Adipocyte (in vitro differentiated cells): ENCODE measurements at places on chromosomes 5 and 9.

DNA sequence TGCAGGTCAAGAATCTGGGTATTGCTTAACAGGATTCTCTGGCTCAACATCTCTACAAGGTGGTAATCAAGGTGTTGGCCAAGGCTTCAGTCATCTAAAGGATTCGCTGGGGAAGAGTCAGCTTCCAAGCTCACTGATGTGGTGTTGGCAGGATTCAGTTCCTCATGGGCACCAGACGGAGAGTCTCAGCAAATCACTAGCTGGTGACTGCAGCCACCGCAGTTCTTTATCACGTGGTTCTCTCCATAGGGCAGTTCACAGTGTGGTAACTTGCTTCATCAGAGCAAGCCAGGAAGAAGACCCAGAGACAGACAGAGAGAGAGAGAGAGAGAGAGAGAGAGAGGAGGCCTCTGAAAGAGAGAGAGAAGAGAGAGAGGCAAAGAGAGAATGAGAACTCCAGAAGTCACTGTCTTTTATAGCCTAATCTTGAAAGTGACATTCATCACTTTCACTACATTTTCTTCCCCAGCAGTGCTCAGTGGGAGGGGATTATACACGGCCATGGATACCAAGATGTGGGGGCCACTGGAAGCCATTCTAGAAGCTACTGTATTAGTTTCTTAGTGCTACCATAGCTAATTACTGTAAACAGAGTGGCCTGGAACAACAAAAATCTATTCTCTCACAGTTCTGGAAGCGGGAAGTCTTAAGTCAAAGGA is 109.2 kb upstream of the SMIM23 start:
- DNase-seq = no peak

GRCh38 chr9:17556255-17556654 is 22.6 kb upstream of the SH3GL2 start:
- no peak for DNase-seq

- no peak for DNase-seq
Observed at GRCh38 chr5:56648460-56649034, 166.8 kb upstream of the MAP3K1 start.

DNA sequence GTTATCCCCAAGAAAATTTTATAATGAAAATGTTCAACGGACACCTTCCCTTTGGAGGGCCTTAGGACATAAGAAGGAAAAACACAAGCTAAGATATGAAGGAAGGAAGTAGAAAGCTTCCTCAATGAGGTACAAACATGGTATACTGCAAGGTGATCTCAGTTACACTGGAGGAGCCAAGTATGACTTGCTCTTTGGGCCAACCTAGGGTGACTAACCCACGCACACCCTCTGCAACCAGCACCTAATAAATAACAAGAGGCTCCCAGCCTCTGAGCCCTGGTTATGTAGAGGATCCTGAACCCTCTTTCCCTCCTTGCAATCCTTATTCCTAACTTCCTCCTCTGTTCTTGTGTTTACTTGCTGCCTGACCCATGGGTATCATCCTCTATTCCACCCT is 38.3 kb upstream of the KCNV2 start:
- no peak for DNase-seq

DNA sequence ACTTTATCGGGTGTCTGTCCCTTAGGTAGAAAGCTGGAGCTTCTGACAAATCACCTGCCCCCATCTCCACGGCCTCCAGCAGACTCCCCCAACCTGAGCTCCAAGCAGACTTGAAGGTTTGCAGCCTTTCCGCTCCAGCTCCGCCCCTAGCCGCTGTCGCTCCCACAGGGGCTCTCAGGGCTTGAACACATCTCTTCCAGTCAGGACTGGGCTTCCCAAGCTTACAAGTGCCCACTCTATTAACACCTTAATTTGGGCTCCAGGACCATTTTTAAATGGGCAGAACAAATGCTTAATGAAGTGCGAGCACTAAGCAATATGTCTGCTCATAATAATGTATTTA is 17.2 kb upstream of the SLC25A51 start:
- DNase-seq = no peak

DNA sequence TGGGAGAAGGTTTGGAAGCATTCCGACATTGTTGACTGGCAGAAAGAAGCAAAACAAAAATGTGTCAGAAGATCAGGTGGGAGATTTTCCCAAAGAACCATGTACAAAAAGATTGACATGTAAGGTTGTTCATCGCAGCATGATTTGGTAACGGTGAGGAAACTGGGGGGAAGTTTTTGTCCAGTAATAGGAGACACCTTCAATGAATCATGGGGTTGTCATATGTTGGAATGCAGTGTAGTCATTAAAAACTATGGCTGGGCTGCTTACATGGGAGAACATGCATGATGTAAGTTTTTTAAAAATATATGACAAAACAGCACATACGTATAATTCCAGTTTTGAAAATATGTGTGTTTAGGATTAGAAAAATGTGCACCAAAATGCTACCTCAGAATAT is 50.5 kb downstream of the HSD17B3 start:
- DNase-seq = no peak

GRCh38 chr5:30104872-30105596 is 1088.5 kb upstream of the CDH6 start:
- no peak for DNase-seq

- peak; percentile 78 for DNase-seq
Observed at GRCh38 chr5:74673011-74673790, 11.8 kb upstream of the HEXB start.

DNA sequence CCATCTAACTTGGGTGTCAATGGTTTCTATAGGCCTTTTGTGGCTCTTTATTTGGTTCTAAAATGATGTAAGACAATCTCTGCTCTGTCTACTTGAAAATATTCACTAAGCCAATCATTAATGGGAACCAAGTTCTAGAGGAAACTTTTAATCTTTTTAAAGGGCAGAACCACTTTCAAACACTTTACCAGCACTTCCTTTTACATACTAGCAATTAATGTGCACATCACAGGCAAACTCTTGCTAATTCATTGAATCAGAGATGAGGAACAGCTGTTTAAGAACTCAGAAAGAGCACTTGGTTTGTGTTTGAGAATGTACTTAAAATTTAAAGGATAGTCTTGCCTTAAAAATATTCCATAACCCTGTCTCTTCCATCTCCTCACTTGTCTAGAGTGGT is 83.4 kb downstream of the PAPPA start:
- no peak for DNase-seq

DNA sequence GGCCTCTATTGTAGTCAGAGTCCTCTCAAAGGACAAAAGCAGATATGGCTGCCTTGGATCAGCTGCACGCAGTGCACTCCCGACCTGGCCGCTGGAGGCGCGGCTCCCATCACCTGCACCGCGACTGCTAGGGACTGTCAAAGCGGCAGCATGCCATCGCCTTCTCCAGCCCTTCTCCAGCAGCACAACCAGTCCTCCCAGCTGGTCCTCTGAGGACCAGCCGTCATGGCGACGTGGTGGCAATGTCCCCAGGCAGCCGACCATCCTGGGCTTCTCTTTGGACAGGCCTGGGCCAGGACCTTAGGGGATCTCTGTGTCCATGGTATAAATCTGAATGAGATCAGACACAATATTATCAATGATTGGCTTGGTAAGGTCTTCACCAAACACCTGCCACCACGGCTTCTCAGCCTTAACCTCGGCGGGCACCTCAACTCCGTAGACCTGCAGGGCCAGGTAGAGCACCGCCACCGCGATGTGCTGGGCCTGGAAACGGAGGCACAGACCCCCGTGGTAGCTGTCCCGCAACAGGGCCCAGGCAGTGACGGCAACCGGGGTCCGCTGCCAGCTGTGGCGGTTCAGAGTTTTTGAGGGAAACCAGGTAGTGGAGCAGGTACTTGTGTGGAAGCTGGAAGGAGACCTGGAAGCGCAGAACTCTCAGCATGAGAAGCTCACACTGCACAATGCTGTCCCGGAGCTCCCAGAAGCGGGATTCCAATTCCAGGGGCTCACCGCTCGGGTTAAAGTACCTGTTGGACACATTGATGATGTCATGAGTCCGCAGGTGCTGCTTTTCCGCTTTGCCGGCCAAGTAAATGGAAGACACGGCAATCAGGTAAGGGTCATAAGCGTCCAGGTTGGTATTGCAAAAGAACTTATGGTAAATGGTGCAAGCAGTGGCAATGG is 8.5 kb downstream of the DUSP1 start:
- no peak for DNase-seq

GRCh38 chr5:96755851-96756250 is 51.9 kb downstream of the ERAP1 start:
- no peak for DNase-seq

GRCh38 chr5:39302472-39302871 is 61.8 kb downstream of the C9 start:
- no peak for DNase-seq

DNA sequence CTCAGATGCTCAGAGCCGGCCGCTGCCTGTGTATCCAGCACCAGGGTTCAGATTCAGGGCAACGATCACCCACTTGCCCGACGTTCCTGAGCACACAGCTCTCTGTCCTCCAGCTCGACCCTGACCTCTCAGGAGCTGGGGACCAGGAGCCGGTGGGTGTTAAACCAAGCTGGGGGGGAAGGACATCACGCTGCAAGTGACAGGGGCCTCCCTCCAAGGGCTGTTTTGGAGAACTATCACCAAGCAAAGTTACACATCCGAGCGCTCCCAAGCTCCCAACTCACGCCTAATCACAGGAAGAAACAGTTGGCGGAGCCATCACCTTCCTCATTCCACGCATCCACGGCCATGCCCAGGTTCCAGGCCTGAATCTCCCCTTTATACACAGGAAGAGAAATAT is 51.5 kb upstream of the ZNF354A start:
- DNase-seq = no peak

DNA sequence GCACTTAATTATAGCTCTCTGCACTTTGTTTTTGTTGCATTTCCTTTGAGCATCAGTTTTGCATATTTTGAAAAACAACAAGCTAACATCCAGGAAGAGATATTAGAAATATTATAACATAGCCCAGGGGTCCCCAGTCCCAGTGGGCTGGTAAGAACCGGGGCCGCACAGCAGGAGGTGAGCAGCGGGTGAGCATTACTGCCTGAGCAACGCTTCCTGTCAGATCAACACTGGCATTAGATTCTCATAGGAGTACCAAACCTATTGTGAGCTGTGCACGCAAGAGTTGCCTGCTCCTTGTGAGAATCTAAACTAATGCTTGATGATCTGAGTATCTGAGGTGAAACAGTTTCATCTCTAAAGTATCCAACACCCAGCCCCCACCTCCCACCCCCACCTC is 675.9 kb upstream of the ZNF608 start:
- DNase-seq = no peak

GRCh38 chr5:146890731-146891440 is 12.3 kb upstream of the PPP2R2B start:
- no peak for DNase-seq

DNA sequence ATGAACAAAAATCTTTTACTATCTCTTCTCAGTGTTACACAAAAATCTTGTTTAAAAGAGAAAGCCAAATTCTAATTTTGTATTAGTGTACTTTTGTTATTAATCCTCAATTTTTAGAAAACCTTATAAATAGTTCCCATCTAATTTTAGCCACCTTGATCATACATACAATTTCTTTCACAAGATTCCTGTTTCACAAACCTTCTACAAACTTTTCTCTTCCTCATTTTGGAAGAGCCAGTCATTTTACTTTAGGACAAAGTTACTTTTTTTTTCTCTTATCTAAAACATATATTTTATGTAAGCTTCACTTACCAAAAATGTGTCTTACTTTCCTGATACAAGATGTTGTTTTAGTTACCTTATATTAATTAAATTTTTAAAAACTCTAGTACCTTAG is 161.3 kb downstream of the YIPF5 start:
- no peak for DNase-seq

GRCh38 chr9:108874058-108874788 is 12.2 kb downstream of the ACTL7A start:
- DNase-seq = no peak

- no peak for DNase-seq
Observed at GRCh38 chr5:59279979-59280378, 613.5 kb downstream of the PDE4D start.

GRCh38 chr5:1441166-1441865 is 3.9 kb downstream of the SLC6A3 start:
- no peak for DNase-seq

DNA sequence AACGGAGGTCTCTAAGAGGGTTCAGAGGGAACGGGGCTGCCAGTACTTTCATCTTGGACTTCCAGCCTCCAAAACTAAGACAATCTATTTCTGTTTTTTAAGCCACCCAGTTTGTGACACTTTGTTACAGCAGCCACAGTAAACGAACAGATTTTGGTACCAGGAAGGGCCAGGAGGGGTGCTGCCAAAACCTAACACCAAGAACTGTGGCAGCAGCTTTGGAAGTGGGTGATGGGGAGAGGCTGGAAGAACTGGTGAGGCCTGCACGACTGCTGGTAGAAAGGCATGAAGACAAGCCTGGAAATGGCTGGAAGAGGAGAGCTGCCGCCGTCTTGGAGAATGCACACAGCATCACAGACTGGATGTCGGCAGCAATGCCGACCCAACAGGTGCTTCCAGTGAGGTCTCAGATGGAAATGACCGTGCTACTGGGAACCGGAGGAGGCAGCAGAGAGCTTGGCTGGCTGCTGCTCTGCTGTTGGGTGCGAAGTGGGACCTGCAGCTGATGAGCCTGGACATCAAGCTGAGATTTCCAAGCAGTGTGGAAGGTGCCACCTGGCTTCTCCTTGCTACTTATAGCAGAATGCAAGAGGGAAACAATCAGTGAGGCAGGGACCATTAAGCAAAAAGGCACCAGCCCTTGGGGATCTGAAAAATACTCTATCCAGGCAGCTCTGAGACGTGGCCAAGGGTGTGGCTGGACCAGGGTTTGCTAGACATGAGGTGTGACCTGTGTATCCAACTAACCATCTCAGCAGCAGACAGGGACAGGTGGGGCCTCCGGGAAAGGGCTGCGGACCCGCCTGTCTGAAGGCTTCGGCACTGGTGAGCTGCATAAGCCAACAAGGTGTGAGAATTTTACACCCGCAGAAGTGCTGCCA is 4.7 kb upstream of the TMEM210 start:
- DNase-seq = peak; percentile 21

DNA sequence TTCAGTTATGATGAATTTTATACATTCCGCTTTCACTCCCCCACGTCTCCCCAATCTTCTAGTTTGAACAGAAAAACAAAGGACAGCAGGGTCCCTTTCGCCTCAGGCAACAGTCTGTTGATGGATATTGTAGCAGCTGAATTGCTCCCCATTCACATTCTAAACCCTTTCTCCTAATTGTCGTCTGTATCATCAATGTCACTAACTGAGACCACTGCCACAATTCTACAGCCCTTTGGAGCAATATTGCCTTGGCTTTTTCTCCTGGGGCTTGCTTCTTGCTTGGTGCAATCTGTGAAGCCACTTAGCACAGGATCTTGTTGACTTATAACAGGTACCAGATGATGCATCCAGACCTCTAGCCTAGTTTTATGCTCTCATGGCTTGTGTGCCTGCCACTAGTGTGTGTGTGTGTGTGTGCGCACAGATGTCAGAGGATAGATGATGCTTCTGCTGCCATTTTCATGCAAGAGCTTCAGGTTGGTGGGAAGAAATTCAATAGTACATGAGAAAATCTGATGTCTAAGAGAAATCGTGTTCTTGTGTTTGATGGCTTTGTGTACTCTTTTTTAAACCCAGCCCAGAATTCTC is 195.2 kb upstream of the ISL1 start:
- no peak for DNase-seq
